ENCODE measurements at places on chromosomes 7 and 10. TPM values are rescaled to one million over a fixed set of nuclear protein-coding genes. Genes with fewer than 3 reads are reported as not detected.

The PRLHR gene
- total RNA-seq = not detected

The SPDYE2B gene
- total RNA-seq = not detected

The GPER1 gene
- 0.28 TPM for total RNA-seq

The RSPH10B gene
- 0.60 TPM for total RNA-seq

The ANLN gene
- total RNA-seq = 81.1 TPM

The ATG9B gene
- total RNA-seq = 3.8 TPM

The TLX1 gene
- 2.3 TPM for total RNA-seq

The FXYD4 gene
- not detected for total RNA-seq

The RET gene
- 17.8 TPM for total RNA-seq

GRCh38 chr7:120407010-120407409, 134.0 kb downstream of the KCND2 start:
- H3K4me3 ChIP-seq = no peak overlapping the region
- H3K27me3 ChIP-seq = no peaks in the 10 kb centered on the region
- H3K4me1 ChIP-seq = peaks cover 9% of the 10 kb centered on the region
- DNase-seq = no peak

DNA sequence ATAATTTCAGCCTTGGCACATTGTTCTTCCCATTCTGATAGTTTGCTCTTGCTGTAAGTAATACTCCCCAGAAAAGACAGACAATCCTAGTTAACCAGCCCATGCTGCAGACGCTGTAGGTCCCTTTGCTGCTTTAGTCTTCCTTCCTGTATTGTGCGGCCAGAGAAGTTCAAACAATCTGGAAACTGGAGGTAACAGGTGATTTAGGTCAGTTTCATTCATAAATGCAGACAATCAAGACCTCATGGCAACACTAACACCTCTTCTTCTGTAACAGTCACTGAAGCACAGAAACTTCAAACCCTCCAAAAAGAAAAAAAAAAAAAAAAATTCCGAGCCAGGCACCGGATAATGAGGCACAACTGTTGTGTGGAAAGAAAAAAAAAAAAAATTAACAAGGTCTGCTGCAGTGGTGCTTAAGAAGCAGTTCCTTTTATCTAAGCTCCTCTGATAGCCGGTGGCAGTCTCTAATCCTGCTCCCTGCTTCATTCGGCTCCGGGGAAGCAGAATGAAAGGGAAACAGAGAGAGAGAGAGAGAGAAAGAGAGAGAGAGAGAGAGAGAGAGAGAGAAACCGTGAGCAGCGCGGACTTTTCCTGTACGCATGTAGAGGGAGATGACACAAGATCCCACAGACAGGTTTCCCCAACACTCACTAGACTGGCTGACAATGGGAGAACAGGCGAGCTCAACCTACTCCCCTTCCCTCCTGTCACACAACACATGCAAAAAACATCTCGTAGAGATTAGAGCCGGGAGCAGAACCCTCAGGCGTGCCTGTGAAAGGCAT, at the start of gene SEMA3A:
Gene SEMA3A, minus strand, starts transcription at position 306 of the 788 bp plus-strand sequence. Its CDS starts 203 bp downstream, at position 103.
- peaks cover 53% of the 10 kb centered on the region for H3K4me1 ChIP-seq
- H3K27ac ChIP-seq = peak within 1 kb of the TSS; percentile 95
- peak; percentile 20 for DNase-seq
- H3K36me3 ChIP-seq = no peaks in the 10 kb centered on the region
- H3K4me3 ChIP-seq = peak within 1 kb of the TSS; percentile 93

GRCh38 chr10:59991661-59992060, 85.3 kb upstream of the CCDC6 start:
- H3K36me3 ChIP-seq = peaks cover 6% of the 10 kb centered on the region
- DNase-seq = peak; percentile 34
- peaks cover 17% of the 10 kb centered on the region for H3K4me1 ChIP-seq
- no peaks in the 10 kb centered on the region for H3K27me3 ChIP-seq
- H3K4me3 ChIP-seq = peak overlapping the region; percentile 6

DNA sequence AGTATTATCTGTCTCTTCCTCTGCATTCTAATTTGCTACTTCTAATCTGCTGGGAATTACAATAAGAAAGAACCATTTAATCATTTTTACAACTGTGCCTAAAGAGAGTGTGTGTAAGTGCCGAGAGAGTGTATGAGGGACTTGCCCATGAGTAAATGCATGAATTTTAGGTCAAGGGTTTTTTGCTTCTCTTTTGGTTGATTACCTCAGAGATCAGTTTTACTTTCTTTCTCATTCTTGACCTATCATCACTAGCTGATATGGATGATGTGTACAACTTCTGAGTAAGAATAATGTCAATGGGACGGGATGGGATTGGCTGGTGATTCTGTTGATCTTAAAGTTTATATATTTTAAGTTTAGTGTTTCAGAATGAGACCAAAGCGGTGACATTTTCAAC, 47.8 kb downstream of the IKZF1 start:
- no peak overlapping the region for H3K4me3 ChIP-seq
- H3K36me3 ChIP-seq = no peaks in the 10 kb centered on the region
- no peaks in the 10 kb centered on the region for H3K4me1 ChIP-seq
- no peaks in the 10 kb centered on the region for H3K27me3 ChIP-seq
- no peak overlapping the region for H3K27ac ChIP-seq

- H3K27me3 ChIP-seq = no peaks in the 10 kb centered on the region
- H3K27ac ChIP-seq = peak overlapping the region; percentile 92
- DNase-seq = no peak
Measured at GRCh38 chr7:101379302-101379701, 16.6 kb downstream of the COL26A1 start.

DNA sequence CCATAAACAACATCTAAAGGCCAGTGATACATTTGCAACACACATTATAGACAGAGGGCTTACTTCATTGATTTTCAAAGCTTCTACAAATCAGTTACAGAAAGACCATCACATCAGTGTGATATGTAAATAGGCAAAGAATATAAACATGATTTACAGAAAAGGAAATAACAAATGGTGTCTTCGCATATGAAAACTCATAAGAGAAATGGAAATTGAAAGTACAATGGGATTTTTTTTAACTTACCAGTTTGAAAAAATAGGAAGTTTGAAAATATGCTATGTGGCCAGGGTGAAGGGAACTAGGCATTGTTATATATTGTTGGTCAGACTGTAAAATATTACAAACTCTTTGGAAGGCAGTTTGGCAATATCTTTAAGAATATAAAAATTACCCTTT, 27.3 kb downstream of the SEC23IP start:
- no peak for DNase-seq
- H3K4me1 ChIP-seq = no peaks in the 10 kb centered on the region
- no peak overlapping the region for H3K27ac ChIP-seq
- H3K36me3 ChIP-seq = peaks cover 64% of the 10 kb centered on the region
- no peak overlapping the region for H3K4me3 ChIP-seq

DNA sequence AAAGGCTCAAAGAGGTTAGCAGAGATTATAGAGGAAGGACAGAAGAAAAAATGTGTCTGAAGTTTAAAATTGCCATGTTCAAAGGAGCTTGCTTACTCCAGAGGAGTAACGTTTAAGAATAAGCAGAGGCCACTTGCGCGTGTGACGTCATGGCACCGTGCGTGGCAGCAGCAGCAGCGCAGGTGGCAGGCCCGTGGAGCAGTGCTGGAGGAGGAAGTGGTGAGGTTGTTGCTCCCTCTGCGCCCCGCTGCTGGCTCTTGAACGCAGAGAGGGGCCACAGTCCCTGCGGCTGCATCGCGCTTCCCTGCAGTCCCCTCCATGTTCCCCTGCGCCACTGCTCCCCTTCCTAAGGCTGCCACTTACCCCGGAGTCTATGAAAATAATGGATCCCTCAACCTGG, 37.5 kb downstream of the GDI2 start:
- no peaks in the 10 kb centered on the region for H3K27me3 ChIP-seq
- peaks cover 16% of the 10 kb centered on the region for H3K4me1 ChIP-seq
- H3K27ac ChIP-seq = peak overlapping the region; percentile 57
- H3K36me3 ChIP-seq = peaks cover 61% of the 10 kb centered on the region
- DNase-seq = no peak
- H3K4me3 ChIP-seq = no peak overlapping the region

GRCh38 chr10:102984086-102984485, 66.0 kb downstream of the CNNM2 start:
- no peaks in the 10 kb centered on the region for H3K36me3 ChIP-seq
- no peaks in the 10 kb centered on the region for H3K27me3 ChIP-seq
- no peak overlapping the region for H3K27ac ChIP-seq
- H3K4me3 ChIP-seq = no peak overlapping the region
- peaks cover 11% of the 10 kb centered on the region for H3K4me1 ChIP-seq
- DNase-seq = no peak

- no peak for DNase-seq
- H3K4me3 ChIP-seq = no peak overlapping the region
- H3K27ac ChIP-seq = no peak overlapping the region
Measured at GRCh38 chr10:95375418-95375817, 84.6 kb upstream of the PDLIM1 start.

GRCh38 chr10:90787393-90788198, 70.2 kb downstream of the HTR7 start:
- DNase-seq = peak; percentile 50

DNA sequence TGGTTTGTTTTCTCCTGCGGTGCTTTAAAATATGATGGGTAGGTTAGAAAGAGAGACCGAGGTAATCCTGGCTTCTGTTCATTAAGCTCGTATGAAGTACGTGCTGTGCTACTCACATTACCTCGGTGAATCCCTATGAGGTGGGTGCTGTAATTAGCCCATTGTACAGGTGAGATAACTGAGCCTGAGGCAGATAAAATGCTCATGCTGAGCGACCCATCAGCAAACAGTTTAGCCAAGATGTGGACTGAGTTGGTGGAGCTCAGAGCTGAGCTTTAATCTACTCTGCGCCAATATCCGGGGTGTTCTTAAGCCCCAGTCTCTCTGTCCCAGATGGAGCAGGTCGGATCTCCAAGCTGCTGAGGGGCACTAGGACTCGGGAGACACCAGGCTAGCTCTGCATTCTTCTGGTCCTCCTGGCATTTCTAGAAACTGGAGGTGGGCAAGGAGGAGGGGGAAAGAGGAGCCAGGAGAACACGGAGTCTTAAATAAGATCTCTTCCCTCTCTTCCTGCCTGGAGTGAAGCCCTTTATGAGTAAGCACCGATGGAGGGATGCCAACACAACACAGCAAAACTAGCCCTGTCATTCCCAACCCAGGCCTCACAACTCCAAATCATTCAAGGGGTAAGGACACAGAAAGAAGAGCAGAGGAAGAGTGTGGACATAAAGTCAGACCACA, 458.5 kb downstream of the KCNMA1 start:
- DNase-seq = no peak
- H3K36me3 ChIP-seq = no peaks in the 10 kb centered on the region
- no peak overlapping the region for H3K27ac ChIP-seq
- H3K4me3 ChIP-seq = no peak overlapping the region
- peaks cover 9% of the 10 kb centered on the region for H3K4me1 ChIP-seq

GRCh38 chr10:33721509-33721908, 387.0 kb upstream of the NRP1 start:
- no peak overlapping the region for H3K27ac ChIP-seq
- no peak overlapping the region for H3K4me3 ChIP-seq
- no peaks in the 10 kb centered on the region for H3K27me3 ChIP-seq
- H3K4me1 ChIP-seq = peaks cover 30% of the 10 kb centered on the region
- DNase-seq = no peak
- peaks cover 11% of the 10 kb centered on the region for H3K36me3 ChIP-seq

GRCh38 chr7:44224080-44224973, 23.5 kb downstream of the YKT6 start:
- no peak overlapping the region for H3K4me3 ChIP-seq
- peaks cover 10% of the 10 kb centered on the region for H3K4me1 ChIP-seq
- DNase-seq = no peak
- no peaks in the 10 kb centered on the region for H3K36me3 ChIP-seq
- no peaks in the 10 kb centered on the region for H3K27me3 ChIP-seq

DNA sequence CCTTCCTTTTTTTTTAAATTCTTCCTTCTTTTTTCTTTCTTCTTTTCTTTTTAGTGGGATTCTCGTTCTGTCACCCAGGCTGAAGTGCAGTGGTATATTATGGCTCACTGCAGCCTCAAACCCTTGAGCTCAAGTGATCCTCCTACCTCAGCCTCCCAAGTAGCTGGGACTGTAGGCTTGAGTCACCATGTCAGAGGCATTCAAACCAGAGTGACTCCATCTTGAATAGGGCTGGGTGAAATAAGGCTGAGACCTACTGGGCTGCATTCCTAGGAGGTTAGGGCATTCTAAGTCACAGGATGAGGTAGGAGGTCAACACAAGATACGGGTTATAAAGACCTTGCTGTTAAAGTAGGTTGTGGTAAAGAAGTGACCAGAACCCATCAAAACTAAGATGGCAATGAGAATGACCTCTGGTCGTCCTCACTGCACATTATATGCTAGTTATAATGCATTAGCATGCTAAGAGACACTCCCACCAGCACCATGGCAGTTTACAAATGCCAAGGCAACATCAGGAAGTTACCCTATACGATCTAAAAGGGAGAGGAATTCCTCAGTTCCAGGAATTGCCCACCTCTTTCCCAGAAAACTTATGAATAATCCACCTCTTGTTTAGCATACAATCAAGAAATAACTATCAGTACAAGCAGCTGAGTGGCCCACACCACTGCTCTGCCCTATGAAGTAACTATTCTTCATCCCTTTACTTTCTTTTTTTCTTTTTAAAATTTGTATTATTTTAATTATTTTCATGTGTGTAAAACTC, 99.0 kb upstream of the ITGB1 start:
- H3K4me1 ChIP-seq = peaks cover 12% of the 10 kb centered on the region
- DNase-seq = no peak
- H3K27me3 ChIP-seq = no peaks in the 10 kb centered on the region
- H3K36me3 ChIP-seq = no peaks in the 10 kb centered on the region

GRCh38 chr10:110118891-110119621, 88.3 kb upstream of the MXI1 start:
- no peaks in the 10 kb centered on the region for H3K4me1 ChIP-seq
- no peaks in the 10 kb centered on the region for H3K27me3 ChIP-seq
- H3K36me3 ChIP-seq = peaks cover 61% of the 10 kb centered on the region
- DNase-seq = no peak

- H3K27me3 ChIP-seq = no peaks in the 10 kb centered on the region
- 0 out of 2 replicates have a peak overlapping the region, but pooled peaks have one; percentile 7 for H3K27ac ChIP-seq
- no peak overlapping the region for H3K4me3 ChIP-seq
- DNase-seq = no peak
- H3K36me3 ChIP-seq = 0 out of 2 replicates have a peak, but pooled peaks cover 2% of the 10 kb centered on the region
Measured at GRCh38 chr7:105297985-105298384, 90.7 kb downstream of the SRPK2 start.

- H3K4me3 ChIP-seq = peak overlapping the region; percentile 91
- H3K27ac ChIP-seq = peak overlapping the region; percentile 92
- DNase-seq = no peak
- peaks cover 29% of the 10 kb centered on the region for H3K36me3 ChIP-seq
- H3K27me3 ChIP-seq = no peaks in the 10 kb centered on the region
Measured at GRCh38 chr7:143407287-143408251, 1.1 kb downstream of the EPHA1 start.

DNA sequence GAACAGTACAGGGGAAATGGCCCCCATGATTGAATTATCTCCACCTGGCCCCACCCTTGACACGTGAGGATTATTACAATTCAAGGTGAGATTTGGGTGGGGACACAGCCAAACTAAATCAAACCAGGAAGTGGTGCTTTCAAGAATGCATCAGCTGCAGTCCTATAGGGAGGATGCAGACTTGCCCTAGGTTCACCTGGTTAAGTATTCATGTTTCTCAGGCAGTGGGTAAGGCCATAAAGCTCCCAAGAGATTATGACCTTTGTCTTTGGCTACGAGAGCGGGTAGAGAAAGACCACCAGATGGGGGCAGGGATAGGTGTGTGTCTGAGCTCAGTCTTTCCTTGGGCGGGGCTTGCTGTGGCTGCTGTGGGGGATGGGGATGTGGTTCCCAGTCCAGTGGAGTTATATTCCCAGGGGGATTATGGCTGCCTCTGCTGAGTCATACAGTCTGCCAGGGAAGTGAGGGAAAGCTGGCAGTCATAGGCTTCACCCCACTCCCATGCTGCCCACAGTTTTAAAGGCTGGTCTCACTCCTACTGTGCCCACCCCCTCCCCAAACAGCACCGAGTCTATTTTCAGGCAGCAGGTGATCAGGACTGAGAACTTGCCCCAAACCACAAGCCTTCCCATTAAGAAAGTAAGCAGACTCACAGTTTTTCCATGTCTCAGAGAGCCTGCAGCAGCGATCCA, 8.4 kb upstream of the R3HCC1L start:
- peaks cover 28% of the 10 kb centered on the region for H3K36me3 ChIP-seq
- no peak for DNase-seq
- peaks cover 7% of the 10 kb centered on the region for H3K27me3 ChIP-seq
- no peak overlapping the region for H3K27ac ChIP-seq

All from WTC11 (cell line).